ENCODE measurements at places on chromosomes 3 and 15. TPM values are rescaled to one million over a fixed set of nuclear protein-coding genes. Genes with fewer than 3 reads are reported as not detected.

The CHDH gene
- 0.42 TPM for total RNA-seq

The GOLGA6L7 gene
- not detected for total RNA-seq

The PPARG gene
- 3.7 TPM for total RNA-seq

The CAMK2N2 gene
- not detected for total RNA-seq

The TMEM108 gene
- total RNA-seq: 11.6 TPM

The PTPRG gene
- 56.8 TPM for total RNA-seq

DNA sequence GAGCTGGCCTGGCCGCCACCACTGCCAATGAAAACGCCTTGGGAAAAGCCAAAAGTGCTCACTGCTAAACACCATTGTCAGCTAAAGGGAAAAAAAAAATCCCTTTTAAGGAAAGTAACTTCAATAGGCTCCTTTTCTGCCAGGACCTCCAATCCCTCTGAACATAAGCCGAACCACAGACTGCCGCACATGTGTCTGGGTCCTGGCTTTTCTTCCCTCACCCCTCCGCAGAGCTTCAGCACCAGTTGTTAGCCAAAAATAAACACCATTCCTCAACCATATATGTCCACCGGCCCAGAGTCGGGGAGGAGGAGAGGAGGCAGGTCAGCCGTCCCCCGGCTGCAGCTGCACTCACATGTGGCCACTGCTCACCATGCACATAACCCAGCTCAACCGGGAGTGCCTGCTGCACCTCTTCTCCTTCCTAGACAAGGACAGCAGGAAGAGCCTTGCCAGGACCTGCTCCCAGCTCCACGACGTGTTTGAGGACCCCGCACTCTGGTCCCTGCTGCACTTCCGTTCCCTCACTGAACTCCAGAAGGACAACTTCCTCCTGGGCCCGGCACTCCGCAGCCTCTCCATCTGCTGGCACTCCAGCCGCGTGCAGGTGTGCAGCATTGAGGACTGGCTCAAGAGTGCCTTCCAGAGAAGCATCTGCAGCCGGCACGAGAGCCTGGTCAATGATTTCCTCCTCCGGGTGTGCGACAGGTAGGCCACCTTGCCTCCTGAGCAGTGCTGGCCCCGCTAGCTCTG is at the start of gene FBXL22:
TSS of gene FBXL22 (plus strand) at position 350 of the 753 bp plus-strand sequence. CDS start at position 356, 6 bp downstream.
- DNase-seq: peak; percentile 92

- no peak for DNase-seq
Measured at GRCh38 chr3:77947671-77948070, 907.8 kb downstream of the ROBO2 start.

DNA sequence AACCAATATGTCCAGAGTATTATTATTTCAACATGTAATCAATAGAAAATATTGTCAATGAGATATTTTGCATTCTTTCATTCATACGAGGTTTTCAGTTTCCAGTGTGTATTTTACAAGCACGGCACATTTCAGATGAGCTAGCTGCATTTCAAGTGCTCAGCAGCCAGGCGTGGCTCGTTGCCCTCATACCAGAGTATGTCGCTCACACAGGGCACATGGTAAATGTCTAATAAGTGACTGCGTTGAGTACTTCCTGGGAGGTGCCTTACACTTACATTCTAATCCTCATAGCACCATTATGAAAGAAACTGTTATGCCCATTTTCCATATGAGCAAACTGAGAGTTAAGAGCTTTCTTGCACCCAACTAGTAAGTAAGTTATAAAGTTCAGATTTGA is 47.4 kb downstream of the TMEM266 start:
- no peak for DNase-seq

- DNase-seq: no peak
Measured at GRCh38 chr15:71730277-71731144, 79.8 kb upstream of the NR2E3 start.

- peak; percentile 85 for DNase-seq
Measured at GRCh38 chr15:81859737-81860516, 185.9 kb downstream of the MEX3B start.

DNA sequence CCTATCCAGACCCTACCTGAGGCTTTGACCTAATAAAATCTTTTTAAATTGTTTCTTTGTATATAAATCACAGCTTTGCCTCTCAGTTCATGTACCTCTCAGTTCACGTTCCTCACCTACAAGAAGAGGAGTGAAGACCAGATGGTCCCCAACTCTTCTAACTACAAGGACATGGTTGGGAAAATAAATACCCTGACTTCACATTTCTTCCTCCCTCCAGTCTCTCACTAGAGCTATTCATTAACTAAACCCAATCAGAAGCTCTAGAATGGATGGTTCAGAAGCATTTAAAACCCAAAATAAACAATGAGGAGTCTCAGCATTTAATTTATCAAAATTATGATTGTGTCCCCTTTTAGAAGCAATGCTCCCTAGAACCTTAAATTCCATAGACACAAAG is 97.3 kb upstream of the AGTR1 start:
- DNase-seq: no peak

GRCh38 chr3:122893282-122893681 is 98.4 kb downstream of the SLC49A4 start:
- no peak for DNase-seq

DNA sequence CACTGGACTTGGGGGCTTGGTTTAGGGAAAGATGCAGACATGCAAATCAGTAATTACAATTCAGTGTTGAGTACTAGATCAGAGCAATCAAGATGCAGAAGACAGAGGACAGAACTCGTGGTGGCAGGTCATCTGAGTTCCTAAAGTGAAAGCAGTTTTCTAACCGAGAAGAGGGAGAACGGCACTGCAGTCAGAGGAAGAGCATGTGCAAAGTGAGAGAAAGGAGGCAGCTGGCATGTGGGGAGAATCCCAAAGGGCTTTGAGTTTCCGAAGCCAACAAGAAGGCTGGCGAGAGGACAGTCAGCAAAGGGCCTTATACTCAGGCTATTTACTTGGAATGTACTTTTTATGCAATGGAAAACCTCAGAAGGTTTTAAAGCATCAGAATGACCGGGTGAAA is 87.0 kb downstream of the ANP32A start:
- no peak for DNase-seq

DNA sequence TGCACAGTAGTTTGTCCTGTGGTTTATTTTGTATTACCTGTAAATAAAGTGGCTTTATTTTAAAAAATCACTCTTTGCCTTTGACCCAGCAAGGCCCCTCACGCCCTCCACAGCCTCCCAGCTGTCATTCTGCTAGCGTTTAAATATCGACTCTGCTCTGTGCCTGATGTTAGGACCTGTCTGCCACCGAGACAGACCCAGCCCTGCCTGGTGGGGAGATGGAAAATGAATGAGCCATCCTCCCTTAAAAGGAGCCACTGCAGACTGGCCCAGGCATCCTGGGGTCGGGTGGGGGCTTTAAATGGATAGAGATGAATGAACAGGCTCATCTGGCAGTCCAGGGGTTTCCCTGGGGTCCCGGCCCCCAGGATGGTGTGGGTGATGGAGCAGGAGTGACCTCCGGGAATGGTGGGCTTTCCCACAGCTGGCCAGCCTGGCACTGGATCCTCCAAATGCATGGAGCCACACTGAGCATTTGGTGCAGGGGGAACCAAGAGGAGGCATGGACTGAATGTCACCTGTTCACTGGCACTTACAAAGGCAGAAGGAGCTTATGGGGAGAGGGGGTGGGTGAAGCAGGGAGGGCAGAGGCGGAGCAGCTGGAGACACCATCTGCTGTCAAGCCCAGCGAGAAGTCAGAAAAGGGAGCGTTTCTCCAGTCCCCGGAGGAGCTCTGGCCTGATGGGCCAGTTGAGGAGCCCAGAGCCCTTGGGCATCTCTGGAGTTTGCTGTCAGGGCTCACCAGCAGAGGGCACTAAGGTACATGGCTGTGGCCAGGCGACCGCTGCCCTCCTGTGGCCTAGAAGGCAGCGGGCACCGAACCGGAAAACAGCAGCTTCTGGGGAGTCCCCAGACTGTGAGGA is 11.9 kb downstream of the GRM2 start:
- peak; percentile 50 for DNase-seq

- no peak for DNase-seq
Measured at GRCh38 chr3:188001093-188001492, 152.9 kb upstream of the LPP start.

DNA sequence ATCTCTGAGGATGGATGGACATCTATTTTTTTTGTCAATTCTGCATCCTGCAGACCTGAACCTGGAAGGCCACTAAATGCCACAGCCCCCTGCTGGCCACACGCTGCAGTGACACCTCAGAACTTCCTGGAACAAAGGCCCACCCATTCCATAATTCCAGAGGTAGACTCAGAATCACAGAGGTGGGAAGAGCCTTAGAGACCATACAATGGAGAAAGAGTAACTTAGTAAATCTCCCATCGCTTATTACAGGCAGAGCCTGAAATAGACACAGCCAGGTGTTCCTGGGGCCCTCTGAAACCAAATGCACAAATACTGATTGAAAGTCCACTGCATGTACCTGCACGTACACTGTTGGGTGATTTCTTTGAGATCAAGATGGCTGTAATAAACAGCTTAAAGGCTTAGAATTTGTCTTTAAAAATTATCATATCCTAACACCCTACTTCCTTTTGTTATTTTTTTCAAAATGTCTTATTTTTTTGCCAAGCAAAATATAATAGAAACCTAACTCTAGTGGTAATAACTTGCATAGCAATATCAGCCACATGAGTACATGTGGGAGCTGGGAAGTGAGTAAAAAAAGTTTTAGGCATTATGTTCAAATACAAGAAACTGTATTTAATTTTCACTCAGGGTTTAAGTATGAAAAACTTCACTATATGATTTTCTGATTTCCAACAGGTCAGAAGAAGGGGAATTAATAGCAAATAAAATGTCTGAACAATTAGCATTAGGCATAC is 62.7 kb downstream of the EOMES start:
- DNase-seq: no peak

DNA sequence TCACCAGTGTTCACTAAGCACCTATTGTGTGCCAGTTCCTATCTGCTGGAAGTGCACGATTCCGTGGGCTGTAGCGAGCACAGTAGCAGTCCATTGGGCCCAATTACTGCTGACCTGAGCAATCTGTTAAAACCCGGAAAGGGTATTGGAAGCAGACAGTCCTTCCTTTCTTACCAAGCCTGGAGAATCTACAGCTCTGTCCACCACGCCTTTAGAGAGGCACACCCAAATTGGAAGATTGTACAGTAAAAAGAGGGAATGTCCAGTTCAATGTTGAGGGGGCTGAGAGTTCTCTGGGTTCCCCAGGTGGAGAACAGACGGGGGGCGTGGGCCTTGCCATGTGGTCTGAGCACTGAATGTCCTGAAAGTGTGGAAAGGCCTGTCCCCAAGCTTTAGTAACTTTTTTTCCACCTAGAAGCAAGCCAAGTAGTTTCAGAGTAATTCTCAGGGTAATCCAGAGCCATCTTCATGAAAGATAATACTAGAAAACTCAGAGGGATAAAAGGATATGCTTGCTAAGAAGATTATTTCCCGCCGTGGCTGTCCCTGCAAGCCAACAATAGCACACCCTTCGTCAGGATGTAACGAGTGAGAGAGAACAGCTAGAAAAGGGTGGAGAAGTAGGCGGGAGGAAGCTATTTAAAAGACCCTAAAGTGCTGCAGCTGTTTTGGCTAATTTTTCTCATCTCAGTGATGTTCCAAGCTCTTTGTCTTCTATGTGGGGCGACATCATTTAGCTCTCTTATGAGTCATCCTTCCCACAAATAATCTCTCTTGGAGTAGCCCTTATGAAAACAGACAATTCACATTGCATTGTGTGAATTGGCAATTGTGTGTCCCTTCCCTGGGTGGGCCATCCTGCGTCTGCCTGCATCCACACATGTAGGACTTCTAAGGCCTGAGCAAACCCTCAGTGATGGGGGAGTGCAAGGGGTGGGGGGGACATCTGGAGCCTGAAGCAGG is 181.0 kb downstream of the ATG7 start:
- no peak for DNase-seq

DNA sequence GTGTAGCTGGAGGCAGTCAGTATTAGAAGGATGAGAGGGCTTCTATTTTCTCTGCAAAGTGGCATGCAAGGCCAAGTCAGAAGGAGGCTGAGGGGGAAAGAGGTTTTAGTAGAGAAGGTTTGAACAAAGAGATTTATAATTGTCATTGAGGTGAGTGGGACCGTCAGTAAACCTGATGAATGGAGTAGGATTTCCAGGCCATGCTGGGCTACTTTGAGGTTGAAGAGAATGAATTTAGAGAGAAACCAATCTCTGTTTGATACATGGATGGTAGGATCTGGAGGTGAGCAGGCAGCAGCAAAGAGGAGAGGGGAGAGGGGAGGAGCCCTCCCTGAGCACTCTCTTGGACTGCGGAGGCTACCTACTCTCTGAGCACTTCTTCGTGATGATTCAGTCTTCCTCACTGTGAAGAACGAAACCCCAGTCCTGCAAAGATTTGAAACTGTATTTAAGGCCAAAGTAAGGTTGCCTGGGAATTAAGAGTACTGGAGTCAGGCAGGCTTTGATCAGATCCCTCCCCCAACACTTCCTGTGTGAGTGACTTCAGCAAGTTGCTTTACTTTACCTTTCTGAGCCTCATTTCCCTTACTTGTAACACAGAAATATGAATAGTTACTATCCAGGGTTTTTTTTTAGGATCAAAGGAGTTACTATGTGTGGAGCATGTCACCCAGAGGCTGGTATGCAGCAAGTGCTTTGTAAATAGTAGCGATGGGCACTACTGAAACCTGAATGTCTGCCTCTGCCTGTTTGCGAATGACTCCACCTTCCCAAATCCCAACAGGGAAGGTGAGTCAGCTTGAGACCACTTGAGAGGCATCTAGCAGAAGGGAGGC is 75.8 kb downstream of the RPL39L start:
- peak; percentile 60 for DNase-seq

- no peak for DNase-seq
Measured at GRCh38 chr3:64892671-64893309, 205.0 kb upstream of the ADAMTS9 start.
